ENCODE measurements at places on chromosomes 11 and 22.

GRCh38 chr11:14546672-14547071, 26.5 kb upstream of the PSMA1 start:
- DNase-seq, result no peak

DNA sequence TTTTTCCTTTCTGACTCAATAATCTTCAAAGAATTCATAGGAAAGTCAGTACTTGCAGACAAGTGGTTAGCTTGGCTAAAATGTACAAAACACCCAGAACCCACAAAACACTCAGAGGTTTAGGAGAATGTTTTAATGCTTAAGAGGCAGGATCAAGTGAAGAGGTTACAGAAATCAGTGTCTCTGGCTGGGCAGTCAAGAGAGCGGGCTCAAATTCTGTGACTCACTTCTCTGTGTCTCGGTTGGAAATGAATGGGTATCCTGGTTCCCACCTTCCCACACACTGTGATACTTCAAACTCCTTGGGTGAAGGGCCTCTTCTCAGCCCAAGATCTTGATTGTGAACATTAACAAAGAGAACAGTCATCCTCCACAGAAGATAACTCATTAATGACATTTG, 3.8 kb downstream of the MPEG1 start:
- DNase-seq, result no peak

DNA sequence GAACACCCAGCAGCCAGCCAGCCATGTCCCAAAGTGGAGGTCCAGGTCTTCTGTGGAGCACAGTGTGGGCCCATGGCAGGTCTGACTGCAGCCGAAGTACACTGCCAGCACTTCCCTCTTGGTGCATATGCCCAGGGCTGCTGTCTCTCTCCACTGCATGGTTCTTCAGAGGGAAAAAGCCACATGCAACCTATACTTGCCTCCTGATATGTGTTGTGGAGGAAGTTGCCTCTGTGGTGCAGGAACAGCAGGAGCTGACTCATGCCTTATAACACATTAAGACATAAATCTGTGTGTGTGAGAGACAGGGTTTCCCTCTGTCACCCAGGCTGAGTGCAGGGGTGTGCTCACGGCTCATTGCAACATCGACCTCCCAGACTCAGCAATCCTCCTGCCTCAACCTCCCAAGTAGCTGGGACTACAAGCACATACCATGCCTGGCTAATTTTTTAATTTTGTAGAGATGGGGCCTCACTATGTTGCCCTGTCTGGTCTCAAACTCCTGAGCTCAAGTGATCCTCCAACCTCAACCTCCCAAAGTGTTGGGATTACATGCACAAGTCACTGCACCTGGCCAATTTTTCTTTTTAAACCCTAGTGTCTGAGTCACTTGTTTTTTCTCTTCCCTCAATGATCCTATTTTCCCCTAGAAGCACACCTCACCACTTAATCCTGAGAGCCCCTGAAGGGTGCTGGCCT, 98.8 kb downstream of the MPPED2 start:
- DNase-seq, result no peak

DNA sequence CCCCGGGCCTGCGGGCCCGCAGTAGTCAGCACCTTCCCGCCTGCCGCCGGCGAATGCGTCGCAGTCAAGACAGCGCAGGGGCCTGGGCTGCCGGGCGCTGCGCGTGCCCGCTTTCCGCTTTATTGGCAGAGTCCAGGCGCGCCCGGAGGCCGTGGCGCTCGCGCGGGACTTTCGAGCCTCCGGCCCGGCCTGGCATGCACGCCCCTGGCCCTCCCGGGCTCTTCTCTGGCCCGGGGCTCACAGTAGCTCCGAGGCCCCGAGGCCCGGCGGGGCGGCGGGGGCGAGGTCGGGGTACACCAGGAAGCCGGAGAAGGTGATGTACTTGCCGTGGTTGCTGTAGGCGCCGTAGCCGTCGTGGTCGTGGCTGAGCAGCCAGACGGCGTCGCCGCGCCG, 3.1 kb downstream of the FAM180B start:
- no peak for DNase-seq

GRCh38 chr11:107951155-107951554, 22.9 kb downstream of the RAB39A start:
- no peak for DNase-seq

DNA sequence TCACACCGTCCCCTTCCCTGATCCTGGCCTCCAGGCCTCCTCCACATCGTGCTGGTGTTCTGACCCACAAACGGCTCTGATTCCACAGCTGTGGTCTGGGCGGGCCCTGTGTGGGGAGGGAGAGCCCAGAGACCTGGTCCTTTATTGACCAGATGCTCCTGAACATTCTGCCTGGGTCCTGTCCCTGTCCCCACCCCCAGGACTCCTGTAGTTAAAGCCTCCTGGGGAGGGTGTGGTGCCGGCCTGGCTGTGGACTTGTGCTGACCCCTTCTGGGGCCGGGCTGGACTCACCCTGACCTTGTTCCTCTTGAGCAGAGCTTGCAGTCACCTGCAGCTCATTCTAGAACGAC, 128.7 kb downstream of the CTTN start:
- no peak for DNase-seq

DNA sequence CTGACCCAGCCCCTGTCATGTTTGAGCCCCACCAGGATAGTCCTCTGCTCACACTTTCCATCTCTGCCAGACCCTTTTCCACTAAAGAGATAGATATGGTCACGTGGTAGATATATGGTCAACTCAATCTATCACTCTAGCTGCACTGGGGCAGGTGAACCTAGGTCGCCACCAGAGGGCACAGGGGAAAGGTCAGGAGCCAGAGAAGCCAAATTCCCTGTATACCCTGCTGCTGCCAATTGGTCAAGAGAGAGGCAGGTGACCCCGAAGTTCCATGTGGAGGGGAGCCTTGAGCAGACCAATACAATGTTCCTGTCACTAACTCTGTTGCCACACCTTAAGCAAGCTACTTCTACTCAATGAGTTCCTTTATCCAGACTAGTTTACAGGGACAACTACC, 101.1 kb upstream of the GALNT18 start:
- no peak for DNase-seq
